ENCODE measurements at places on chromosomes 1 and 21.

- DNase-seq = no peak
These were observed 144.2 kb downstream of the KCNK2 start for GRCh38 chr1:215226757-215227156.

GRCh38 chr1:230163205-230163604, 96.2 kb downstream of the GALNT2 start:
- no peak for DNase-seq

GRCh38 chr1:30864681-30865080, 43.9 kb downstream of the SDC3 start:
- no peak for DNase-seq

- DNase-seq = no peak
These were observed 282.7 kb downstream of the HMCN1 start for GRCh38 chr1:186016856-186017255.

DNA sequence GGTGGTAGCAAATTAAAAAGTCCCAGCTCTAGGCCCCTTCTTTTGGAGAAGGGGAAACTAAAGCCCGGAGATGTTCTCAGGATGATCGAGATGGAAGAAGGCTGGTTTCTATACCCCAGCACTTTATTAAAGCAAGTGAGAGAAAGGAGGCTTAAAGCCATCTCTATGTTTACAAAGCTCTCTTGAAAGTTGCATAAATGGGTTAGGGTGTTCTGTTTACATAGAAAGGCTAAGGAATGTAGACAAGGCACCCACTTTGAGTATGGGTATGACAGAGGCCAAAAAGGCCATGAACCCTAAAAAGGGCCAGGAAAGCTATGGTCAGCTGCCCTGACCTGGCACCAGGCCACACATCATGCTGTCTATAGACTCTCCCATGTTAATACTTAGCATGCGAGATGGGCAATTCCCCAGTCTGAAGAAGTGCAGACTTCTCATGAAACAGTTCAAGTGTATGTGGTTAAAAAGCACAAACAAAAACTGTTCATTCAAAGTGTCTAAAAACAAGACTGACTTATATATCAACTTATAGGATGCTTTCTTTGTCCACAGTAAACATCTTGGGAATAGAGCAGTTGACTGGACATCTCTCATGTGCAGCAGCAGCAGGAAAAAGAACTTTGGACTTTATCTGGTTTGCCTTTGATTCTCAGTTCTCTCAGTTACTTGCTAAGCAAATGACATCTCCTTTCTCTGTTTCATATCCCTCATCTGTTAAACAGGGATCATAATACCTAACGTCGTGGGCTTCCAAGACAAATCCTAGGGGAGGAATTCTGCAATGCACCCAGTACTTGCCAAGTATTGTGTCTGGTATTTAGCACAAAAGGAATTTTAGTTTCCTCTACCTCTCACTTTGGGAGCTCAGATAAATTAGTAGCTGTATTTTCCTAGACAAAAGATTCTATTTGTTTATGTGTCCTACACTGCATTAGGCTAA, 521.6 kb downstream of the PLPP3 start:
- DNase-seq = no peak

DNA sequence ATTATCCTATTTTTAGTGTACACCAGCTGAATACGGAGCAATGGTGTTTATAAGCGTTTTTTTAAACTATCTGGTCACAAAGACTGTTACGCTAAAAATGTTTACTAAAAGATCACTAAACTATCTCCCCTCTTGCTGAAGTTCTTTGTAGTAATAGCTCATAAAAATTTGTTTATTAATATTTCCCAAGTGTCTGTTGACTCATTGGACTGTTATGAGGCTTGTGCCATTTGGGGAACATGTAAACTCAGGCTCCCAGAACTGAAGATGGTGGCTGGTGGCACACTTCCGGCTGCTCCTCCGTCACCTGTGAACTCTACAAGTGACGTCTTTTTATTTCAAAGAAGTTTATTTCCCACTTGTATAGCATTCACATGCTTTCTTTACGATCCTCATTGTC, 46.3 kb downstream of the AIDA start:
- DNase-seq = no peak

- DNase-seq = no peak
These were observed 87.3 kb downstream of the USP24 start for GRCh38 chr1:55127827-55128343.

DNA sequence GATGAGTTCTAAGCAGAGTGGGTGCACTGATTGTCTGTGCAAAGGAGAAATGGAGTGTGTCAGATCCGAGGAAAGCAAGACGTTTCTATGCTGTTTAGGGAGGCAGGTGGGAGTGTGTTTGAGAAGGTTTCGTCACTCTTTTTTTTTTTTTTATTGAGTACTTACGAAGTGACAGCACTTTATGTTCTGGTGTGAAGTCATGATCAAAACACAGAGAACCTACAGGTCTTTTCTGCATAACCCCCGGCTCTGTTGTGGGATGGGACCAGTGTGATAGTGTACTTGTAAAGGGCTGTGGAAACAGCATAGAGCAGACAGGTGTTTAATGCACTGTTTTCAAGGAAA, 26.7 kb downstream of the MIA3 start:
- DNase-seq = no peak
